ENCODE measurements at places on chromosomes 13 and 19.

DNA sequence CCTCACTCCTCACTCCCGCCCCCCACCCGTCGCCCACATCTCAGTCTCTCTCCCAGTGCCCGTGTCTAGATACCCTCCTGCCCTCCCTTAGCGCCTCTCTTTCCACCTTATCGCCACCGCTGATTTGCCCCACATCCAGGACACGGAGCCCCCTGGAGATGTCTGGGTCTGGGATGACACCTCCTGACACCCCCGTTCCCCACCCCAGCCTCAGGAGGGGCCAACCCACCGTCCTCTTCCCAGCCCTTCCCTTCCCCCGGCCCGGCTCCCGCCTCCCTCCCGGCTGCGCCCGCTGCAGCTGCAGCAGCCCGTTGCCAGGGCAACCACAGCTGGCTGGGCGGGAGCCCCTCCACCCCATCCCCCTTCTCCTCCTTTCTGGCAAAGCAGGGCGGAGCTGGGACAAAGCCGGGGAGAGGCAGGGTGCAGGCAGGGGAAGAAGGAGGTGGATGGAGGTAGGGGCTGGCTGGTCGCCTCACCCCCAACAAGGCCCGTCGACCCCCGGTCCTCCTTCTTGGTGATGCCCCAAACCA, 13.5 kb downstream of the DPF1 start:
- no peak for DNase-seq

GRCh38 chr13:98188544-98189166, 11.6 kb upstream of the RNF113B start:
- DNase-seq, result no peak

- peak; percentile 69 for DNase-seq
These were observed 41.7 kb upstream of the CEACAM20 start for GRCh38 chr19:44570984-44571684.

DNA sequence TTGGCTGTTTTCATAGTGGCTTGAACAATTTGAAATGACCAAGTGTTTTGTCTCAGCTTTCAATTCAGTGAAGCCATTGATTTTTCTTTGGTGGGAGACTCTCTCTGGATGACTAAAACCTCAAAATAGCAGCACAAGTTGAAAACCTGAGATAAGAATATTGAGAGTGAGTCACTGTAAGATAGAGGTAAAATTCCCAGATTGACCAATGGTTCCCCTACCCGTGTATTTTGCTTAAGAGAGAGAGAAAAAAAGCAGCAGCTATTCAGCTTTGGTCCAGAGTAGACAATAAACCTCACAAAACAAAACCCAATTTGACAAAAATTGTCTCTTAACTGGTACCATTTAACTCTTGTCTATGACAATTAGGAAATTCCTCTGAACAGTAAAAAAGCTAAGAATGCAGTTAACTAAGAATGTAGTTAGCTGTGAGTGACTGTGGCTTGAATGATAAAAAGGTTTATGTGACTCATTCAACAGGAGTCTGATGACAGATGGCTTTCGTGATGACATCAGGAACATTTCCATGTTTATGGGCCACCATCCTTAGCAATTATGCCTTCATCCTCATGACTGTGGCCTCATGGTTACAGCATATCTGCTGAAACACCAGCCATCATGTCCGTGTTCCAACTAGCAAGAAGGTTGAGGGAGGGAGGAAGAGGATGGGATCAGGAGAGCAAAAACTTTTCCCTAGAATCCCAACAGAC, 356.9 kb downstream of the NDFIP2 start:
- DNase-seq, result no peak

- DNase-seq, result no peak
These were observed 802.3 kb upstream of the PRR20A start for GRCh38 chr13:56338421-56338820.

DNA sequence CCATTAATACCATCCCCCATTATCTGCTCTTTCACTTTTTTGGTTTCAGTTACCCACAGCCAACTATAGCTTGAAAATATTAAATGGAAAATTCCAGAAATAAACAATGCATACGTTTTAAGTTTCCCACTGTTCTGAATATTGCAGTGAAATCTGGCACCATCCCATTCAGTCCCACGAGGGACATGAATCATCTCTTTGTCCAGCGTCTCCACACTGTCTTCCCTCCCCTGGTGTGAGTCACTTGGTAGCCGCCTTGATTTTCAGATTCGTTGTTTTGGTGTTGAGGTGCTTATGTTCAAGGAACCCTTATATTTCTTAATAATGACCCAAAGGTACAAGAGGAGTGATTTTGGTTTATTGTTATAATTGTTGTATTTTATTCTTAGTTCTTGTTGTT, 246.1 kb downstream of the DCT start:
- DNase-seq, result no peak

DNA sequence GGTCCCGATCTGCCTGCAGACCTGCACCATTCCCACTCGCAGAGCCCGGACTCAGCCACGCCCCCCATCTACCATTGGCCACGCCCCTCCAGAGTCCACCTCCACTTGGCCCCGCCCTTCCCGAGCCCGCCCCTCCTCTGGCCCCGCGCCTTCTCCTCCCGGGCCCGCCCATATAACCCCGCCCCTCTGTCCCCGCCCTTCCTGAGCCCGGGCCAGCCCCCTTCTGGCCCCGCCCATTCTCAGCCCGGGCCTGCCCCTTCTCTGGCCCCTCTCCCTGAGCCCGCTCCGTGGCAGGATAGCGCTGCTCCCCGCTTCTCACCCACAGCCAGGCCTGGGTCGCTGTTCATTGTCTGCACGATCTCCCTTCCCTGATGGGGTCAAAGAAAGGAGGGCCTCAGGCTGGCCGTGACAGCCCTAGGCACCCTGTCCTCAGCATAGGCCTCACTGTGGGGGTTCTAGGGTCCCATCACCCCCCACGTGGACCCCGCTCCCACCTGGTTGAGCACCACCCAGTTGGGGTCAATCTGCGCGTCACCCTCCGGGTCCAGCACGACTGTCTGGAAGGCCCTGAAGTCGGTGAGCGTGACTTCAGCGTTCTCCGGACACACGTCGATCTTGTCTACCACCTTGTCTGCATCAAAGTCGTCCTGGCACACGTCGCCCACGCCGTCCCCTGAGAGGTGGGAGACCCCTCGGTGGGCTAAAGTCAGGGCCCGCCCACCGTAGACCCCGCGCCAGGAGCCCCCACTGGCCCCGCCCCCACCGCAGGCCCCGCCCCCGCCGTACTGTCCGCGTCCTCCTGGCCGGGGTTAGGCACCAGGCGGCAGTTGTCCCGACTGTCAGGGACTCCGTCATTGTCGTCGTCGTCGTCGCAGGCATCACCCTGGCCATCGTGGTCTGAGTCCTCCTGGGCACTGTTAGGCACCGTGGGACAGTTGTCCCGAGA, 5.7 kb downstream of the COMP start:
- peak; percentile 85 for DNase-seq

- DNase-seq, result peak; percentile 5
These were observed 427 bp downstream of the ZNF160 start for GRCh38 chr19:53102756-53103233.

- DNase-seq, result no peak
These were observed 15.9 kb downstream of the CBY2 start for GRCh38 chr13:45718063-45718462.

DNA sequence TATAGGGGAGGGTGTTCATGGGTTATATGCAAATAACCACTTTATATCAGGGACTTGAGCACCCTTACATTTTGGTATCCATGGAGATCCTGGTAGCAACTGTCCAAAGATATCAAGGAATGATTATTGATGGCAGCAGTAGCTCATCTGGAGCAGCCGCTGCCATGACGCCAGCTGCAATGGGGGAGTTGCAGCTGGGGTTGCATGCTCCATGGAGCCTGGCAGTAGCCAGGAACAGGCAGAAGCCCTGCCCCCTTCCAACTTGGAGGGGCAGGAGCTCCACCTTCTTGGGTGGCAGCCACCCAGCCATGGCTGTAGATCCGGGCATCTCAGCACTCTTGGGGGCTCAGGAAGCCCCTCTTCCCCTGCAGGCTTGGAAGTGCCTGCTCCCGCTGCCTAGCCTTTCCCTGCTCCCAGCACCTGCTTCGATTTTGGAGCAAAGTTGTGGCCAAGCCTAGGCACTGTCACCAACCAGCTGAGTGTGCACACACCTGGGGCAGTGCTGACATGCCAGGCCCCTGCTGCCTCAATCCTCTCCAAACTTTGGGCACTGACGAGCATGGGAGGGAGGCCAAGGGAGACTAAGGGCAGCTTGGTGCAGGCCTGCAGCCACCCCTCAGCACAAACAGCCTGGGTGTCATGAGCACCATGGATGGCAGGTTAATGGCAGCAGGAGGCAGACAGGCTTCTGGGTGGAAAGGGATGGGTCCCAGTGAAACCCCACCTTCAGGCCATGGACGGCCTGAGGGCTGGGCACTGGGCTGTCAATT, 235.6 kb upstream of the CSNK1A1L start:
- DNase-seq, result no peak

DNA sequence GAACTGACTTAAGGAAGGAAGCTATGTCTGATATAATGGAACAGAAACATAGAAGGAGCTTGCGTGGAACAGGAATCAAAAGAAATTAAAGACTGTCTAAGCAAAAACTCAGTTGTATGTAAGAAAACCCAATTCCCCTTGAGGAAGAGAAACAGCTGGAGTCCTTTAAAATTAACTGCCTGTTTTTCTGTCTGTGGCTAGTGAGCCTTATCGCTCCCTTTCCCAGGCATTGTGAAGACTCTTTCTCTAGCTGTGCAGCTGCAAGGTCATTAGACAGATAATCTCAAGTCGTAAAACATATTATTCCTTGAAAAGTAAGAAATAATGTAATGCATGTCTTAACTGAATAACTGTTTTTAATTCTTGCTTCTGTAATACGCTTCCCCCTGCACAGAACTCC, 39.7 kb upstream of the IGSF23 start:
- no peak for DNase-seq

- no peak for DNase-seq
These were observed 1721.8 kb upstream of the SPRY2 start for GRCh38 chr13:82062772-82063171.

DNA sequence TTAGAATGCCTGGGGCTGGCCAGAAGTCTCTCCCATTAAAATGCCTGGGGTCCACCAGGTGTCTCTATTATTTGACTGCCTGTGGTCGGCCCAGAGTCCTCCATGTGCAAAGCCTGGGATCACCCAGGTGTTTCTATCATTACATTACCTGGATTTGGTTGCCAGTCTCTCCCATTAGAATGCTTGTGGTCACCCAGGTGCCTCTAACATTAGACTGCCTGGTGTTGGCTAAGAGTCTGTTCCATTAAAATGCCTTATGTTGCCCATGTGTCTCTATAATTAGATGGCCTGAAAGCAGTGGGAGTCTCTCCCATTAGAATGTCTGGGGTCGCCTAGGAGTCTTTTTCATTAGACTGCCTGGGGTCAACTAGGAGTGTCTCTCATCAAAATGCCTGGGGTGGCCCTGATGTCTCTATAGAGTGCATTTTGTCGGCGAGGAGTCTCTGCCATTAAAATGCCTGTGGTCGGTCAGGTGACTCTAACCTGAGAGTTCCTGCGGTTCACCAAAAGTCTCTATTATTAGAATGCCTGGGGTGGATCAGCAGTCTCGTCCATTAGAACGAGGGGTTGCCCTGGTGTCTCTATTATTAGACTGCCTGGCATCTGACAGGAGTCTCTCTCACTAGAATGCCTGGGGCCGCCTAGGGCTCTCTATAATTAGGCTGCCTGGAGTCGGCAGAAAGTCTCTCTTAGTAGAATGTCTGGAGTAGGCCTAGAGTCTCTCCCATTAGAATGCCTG, 1540.5 kb downstream of the UQCRFS1 start:
- DNase-seq, result no peak

DNA sequence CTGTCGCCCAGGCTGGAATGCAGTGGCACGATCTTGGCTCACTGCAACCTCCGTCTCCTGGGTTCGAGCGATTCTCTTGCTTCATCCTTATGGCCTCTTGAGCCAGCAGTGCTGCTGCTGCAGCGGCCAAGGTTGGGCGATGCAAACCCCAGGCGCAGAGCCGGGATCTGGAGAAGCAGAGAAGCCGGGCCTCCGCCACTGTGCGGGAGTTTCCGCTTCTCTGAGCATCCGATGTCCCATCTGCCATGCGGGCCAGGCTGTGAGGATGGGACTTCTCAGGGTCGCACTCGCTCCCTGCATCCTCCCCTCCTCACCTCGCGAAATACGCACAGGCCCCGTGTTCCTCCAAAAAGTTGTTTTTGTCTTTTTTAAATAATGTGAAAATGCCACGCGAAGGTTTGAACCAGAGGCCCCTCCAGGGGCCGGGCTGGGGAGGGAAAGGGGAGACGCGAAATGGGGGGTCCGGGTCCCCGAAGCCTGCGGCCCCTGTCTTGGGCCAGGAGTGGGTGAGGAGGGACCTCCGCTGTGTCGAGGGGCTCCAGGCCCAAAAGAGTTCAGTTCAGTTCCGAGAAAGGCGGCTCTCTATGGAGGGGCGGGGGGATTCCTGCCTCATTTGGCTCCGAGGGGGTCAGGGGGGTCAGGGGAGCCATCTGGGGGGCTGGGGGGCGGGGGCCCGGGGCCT, 15.9 kb downstream of the CYTH2 start:
- DNase-seq, result no peak

DNA sequence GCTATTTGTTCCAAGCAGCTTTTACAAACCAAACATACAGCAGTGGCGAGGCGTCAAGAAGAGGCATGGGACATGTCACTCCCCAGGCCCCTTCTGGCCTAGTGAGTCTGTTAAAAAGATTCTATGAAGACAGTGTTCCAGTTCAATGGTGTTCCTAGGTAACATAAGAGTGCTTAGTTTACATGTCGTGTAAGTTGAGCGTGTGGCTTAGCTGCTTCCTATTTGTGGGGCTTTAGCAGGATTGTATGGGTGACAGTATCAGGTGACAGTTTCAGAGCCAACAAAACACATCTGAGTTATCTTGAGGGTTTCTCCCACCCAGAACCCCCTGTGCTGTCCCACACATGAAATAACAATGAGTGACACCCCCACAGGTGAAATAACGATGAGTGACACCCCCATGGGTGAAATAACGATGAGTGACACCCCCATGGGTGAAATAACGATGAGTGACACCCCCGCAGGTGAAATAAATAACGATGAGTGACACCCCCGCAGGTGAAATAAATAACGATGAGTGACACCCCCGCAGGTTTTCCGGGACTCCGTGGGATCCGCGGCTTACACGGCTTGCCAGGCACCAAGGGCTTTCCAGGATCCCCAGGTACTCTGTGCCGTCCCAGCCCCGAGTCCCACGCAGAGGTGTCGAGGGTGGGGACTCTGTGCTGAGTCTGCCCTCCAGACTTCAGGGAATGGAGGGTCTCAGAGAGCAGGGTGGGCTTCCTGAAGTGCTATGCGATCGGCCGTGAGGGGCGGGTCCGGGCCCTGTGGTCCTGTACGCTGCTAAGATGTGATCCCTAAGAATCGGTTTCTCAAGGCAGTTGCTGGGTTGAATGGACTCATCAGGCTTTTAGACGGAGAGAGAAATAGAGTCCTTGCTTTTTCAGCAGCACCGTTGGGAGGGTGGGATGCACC, 68.6 kb downstream of the RAB20 start:
- no peak for DNase-seq

DNA sequence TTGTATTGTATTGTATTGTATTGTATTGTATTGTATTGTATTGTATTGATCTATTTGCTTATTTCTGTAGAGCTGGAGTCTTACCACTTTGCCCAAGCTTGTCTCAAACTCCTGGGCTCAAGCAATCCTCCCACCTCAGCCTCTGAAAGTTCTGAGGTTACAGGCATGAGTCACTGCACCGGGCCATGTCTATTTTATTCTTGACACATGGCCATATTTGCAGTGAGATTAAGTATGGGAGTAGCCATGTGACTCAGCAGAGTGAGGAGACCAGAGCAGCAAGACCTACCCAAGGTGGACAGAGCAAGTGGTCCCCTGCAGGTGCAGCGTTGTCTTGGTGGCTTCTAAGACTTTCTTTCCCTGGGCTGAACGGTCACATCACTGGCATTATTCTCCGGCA, 49.1 kb upstream of the UBAC2 start:
- DNase-seq, result no peak

- no peak for DNase-seq
These were observed 9.2 kb upstream of the GNA11 start for GRCh38 chr19:3084943-3085342.

Measured in hematopoietic multipotent progenitor cell treated with erythropoietin and hydrocortisone succinate and interleukin-3 and kit ligand, for 15 days (in vitro differentiated cells).